Immature natural killer cell (primary cell): ENCODE measurements at places on chromosomes 1 and 21.

DNA sequence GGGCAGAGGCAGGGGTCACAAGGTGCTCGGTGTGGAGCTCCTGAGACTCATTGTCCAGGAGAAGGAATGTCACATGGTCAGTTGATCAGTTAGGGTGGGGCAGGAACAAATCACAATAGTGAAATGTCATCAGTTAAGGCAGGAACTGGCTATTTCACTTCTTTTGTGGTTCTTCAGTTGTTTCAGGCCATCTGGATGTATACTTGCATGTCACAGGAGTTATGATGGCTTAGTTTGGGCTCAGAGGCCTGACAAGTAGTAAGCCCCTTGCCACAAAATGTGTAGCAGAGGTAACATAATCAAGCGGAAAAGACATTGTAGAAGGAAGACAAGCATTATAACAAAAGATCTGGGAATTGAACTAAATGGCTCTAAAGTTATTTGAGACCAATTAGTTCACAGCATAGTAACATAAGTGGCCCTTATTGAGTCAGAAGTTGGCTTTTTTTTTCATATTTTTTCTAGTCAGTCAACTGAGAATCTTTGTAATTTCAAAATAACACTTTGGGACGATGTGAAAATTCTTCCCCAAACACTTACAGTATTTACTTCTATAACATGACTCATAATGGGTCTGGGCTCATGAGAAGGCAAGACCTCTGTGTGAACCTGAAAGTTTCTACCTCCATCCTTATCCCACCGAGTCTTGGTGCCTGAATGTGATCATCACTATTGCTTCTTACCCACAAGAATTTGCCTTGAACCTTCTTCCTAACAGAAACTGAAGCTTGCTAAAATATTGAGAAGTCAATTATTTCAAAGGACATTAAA is 137.0 kb upstream of the DPT start:
- DNase-seq, result no peak

GRCh38 chr1:58783090-58783992 is 506 bp downstream of the JUN start:
- peak; percentile 63 for DNase-seq

DNA sequence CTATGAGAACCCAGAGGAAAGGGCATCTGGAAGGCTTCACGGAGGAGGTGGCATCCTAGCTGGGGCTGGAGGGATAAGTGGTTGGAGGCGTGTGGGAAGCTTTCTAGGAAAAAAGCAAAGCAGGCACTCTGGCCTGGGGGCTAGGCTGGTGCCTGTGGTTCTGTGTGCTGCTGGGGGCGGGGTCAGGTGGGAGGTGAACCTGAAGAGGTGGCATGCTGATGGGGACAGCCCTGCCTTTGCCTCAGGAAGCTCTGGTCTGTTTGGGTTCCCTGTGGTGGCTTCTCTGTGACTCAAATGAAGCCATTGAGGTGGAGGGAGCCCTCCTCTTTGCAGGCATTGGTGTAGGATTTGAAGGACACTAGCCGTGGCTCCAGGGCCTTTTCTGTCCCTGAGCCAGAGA is 221.6 kb upstream of the POU3F1 start:
- no peak for DNase-seq

- no peak for DNase-seq
Observed at GRCh38 chr1:101086783-101087182, 61.2 kb upstream of the DPH5 start.

DNA sequence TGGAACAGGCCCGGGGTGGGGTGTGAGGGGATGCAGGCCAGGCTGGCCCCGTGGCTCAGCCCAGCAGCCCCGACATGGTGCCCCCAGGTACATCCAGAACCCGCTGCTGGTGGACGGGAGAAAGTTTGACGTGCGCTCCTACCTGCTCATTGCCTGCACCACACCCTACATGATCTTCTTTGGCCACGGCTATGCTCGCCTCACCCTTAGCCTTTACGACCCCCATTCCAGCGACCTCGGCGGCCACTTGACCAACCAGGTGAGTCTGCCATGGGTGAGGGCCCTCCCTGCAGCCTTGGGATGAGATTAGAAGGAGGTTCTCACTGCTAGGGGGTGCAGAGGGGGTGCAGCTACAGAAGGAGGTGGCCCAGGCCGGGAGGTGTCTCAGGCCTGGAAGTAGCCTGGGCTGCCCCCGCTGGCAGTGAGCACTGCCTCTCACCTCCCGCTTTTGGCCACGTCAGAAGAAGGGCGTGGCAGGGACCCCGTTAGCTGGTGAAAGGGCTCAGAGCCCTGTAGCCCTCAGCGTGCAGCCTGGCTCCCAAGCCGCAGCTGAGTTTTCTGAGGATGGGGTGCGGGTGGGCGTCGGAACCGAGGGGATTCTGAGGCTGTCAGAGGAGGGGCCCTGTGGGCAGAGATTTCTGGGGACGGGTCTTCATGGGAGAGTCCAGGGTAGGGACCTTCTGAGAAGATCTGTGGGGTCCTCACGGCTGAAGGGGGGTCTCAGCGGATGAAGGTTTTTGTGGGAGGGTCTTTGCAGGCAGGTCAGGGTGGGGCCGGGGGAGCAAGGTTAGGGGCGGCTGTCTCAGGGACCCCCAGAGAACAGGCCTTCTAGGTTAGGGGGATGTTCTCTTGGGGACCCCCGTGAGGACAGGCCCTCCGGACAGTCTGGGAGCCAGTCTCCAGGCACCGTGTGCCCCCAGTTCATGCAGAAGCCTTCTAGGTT is 10.4 kb downstream of the TTLL10 start:
- no peak for DNase-seq

DNA sequence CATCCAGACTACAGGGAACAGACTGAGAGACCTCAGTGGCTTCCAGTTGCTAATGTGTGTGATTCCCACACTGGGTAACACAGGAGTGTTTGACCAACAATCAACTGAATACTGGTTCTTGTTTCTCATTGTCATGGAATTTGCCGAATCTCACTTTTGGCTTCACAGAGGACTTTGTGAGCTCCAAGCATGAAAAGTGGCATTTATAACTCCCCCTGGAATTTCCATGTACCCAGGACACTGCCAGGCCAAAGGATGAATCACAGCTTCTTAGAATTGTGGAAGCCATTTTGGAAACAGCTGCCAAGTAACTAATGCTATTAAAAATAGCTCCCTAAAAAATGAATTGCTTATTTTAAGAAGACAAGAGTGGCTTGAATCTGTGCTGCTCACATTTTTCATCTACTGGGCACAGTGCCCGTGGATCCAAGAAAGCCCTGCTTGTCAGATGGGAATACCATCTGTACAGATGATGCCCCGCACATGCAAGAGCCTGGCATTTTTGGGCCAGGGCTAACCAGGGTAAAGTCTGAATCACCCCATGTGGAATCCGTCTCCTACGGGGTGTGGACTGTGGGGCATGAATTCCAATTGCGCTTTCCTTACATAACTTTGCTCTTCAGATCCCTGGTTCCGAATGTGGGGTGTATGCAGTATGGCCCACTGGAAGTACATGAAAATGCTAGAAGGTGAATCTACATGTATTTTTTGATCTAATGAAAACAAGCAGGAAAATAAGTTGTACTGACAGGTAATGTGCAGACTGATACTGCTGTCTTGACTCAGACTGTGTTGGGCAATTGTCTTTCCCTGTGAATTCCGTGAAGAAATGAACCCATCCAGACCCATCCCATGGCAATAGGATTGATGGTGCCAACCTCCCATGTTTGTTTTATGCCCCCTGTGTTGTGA is 487.3 kb downstream of the SIPA1L2 start:
- DNase-seq, result no peak

DNA sequence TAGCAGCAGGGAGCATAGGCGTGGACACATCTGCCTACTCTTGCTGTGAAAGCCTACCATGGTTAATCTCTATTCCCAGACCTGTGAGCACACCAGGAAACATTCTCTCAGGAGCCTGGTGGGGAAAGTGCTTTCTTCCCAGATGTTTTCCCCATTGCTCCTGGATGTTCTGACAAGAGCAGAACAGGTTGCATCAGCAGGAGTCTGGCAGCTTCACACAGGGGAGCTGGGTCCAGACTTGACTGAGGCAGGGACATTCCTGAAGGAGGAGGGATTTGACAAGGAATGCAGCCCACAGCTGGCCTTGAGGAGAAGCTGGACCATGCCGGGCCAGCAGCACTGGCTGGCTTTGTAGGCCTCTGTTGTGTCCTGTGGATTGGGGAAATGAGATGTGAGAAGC is 21.0 kb upstream of the ARTN start:
- no peak for DNase-seq

GRCh38 chr1:156876281-156876680 is 15.6 kb downstream of the NTRK1 start:
- no peak for DNase-seq

GRCh38 chr1:208717525-208717924 is 473.3 kb upstream of the PLXNA2 start:
- no peak for DNase-seq

GRCh38 chr1:211933946-211934714 is 101.2 kb downstream of the INTS7 start:
- no peak for DNase-seq

DNA sequence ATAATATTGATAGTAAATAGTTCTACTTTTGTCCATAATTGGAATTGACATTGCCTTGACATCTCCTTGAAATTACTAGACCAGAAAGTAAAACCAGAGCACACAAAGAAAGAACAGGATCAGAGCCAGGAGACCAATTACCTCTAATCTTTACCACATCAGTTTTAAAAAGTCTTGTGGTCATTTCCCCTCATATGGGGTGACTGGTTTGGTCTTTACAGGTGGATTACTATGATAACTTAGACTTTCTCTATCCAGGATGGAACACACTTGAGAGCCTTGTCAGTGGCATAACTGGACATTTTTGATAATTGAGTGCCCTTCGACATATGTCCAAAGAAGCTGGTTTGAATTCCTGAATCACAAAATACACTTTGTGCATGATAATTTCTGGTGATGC is 1148.1 kb upstream of the NCAM2 start:
- no peak for DNase-seq

GRCh38 chr1:35215346-35215745 is 22.4 kb upstream of the SFPQ start:
- DNase-seq, result no peak

DNA sequence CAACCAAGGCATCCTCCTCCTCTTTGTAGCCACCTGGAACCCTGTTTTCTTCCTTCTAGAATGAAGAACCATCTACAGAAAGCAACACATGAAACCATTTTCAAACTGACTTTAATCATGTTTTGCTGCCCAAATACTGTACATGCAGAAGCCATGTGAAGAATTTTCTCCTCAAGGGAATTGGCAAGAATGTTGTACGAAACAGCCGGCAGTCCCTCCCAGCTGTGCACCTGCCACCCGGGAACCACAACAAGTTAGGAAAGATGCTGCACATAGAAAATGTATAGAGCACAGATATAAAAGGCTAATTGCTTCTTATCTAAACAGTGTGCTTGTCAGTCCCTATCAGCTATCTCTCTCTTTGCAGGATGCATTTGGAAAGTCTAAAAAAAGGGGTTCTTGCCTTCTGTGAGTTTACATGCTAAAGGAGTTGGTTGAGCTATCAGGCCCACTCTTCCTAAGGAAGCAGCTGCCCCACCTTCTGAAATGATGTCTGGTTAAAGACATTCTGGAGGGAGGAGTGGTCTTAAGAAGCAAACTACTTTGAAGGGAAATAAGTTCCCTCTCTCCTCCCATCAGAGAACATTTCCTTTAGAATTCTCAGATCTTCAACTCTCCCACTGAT is 44.8 kb downstream of the RIMS3 start:
- DNase-seq, result no peak

GRCh38 chr1:156089704-156090103 is 7.4 kb upstream of the MEX3A start:
- DNase-seq, result no peak

GRCh38 chr1:88916883-88917282 is 25.5 kb upstream of the GTF2B start:
- no peak for DNase-seq
